ENCODE measurements at places on chromosomes 13 and 19.

- no peak for DNase-seq
Measured at GRCh38 chr19:6997679-6998445, 23.4 kb downstream of the MBD3L2B start.

- peak; percentile 28 for DNase-seq
Measured at GRCh38 chr19:53772943-53773342, 51.2 kb downstream of the NLRP12 start.

DNA sequence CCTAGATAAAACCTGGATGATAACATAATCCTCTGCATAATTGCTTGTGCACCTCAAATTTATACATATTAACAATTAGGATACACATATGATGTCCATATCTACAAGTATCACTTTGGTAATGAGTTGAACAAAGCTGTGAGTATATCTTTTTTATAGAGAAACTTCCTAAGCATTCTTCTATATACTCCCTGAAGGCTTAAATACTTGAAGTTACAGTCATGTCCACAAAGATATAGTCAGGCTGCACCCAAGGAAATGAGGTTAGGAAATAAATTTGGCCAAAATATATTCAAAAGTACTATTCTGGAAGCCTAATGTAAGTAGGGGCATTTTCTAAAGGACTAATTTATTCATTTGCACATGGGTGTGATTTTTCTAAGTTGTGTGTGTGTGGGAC is 761.5 kb downstream of the PCDH9 start:
- DNase-seq: no peak

DNA sequence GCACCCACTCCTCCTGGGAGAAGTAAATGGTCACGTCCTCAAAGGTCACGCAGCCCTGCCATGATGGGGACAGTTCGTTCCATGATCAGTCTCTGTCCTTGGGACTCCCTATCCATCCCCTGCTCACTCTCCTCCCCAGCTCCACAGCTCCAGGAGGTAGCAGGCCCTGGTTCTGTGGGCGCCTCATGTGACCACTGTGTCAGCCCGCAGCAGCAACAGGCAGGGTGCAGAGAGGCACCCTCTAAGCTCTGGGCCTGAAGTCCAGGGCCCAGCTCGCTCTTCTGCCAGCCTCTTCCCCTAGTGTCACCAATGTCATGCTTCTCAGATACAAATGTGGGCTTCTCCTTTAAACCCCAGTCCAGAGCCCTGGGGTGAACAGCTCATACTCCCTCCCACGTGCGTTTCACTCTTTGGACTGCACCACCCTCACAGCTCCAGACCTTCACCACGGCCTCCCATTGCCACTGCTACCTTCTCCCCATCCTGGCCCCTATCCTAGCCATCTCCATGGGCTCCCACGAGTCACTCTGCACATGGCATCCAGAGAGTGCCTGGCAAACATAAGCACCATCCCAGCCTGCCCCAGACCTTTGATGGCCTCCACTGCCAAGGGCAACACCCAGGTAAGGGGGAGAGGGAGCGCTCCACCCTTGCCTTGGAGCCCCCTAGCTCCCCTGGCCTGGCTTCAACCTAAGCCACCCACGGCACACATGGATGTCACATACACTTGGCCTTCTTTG is 2.9 kb downstream of the ZNF792 start:
- no peak for DNase-seq

- no peak for DNase-seq
Measured at GRCh38 chr13:27549406-27549981, 70.8 kb downstream of the LNX2 start.

DNA sequence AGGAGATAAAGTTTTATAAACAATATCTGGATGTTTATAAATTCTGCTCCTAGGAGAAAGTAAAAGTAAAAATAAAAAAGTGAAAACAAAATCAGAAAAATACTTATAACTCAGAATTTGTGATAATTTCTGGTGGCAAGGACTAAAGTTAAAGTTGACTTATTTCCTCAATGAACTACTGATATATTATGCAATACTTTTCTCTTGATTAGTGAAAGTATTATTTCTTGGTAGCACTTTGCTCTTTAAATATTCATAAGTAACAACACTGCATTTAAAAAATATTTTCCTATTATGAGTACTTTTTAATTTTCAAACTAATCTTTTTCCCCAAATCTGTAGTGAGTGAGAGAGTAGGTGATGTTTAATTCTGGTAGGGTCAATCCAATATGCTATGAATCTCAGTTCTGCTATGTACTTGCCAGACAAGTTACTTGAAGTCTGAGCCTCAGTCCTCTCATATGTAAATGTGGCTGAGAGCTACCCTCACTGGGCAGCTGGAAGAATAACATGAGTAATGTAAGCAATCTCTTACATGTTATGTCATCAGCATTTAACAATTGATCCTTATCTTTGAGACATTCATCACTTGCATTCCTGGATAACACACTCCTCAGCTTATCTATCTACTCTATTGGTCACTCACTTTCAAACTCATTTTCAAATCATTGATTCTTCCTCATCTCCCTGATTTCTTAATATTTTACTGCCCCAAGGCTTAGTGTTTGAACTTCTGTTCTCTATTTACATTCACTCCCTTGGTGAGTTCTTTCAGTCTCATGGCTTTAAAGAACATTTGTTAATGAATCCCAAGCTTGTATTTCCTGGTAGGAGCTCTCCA is 239.0 kb downstream of the RGCC start:
- no peak for DNase-seq

DNA sequence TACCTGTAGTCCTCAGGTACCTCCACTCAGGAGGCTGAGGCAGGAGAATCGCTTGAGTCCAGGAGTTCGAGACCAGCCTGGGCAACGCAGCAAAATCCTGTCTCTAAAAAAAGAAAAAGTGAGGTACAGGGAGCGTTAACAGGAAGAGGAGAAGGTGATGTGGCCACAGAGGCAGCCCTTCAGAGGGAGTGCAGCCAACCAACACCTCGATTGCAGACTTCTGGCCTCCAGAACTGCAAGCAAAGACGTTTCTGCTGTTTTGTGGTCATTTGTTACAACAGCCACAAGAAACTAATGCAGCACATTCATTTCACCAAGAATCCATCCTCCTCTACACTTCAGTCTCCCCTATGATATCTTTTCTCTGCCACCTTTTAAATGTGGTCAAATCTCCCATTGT is 145.2 kb downstream of the USP12 start:
- no peak for DNase-seq

DNA sequence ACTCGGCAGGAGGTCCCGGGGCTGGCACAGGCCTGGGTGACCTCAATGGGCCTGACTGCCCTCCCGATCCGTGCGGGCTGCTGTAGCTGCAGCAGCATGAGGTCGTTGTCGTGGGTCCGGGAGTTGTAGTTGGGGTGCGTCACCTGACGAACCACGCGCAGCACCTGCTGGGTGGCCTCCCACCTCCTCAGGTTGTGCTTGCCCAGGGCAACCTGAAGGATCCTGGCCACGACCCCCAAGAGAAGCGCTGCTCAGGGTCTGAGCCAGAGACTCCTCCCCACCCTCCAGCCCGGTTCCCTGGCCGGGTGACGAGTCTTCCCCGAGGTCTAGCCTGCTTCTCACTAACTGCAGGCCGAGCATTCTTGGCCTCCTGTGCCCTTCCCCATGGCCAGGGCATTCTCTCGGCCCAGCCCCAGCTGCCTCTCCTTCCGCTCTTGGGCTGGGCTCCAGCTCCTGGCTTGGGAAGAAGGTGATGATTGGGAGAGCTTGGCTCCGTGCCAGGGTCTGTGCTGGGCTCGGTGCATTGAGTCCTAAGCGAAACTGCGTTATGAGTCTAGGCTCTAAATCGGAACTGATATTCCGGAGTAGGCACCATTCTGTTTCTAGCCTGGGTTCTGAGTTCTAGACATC is 3.1 kb downstream of the KLK14 start:
- DNase-seq: no peak

- DNase-seq: no peak
Measured at GRCh38 chr13:40316301-40316700, 350.1 kb downstream of the FOXO1 start.

DNA sequence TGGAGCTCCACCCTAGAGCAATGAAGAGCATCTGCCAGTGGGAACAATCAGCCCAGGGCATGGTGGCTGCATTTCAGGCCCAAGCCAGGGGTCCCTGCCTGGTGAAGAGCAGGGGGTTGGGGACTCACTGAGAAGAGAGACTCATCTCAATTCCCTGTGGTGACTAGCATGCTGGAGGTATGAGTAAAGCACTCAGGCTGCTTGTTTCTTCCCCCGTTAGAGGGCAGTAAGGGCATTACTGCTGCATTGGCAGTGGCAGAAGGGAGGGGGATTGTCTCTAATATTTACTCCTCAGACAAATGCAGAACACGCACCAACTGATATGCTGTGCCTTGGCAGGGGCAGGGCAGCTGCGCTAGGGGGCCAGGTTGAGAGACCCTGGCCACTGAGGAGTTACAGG is 329.1 kb downstream of the SLITRK5 start:
- no peak for DNase-seq

- DNase-seq: no peak
Measured at GRCh38 chr19:7975037-7975436, 30.4 kb downstream of the ELAVL1 start.

DNA sequence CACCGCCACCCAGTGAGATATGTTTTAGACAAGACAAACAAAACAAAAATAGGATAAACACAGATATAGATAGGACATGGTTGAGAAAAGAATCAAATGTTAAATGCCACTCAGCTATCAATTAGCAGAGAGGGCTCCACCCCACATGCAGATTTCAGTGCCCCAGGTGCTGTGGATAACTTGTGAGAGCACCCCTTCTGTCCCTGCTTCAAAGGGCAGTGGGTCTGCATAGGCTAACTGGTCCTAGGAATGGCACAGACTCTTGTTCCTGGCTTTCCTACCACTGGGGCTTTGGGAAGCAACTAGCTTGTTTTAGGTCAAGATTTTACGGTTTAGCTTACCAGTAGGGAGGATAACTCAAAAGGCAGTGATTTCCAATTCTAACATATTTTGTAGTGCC is 460.3 kb downstream of the TSHZ3 start:
- DNase-seq: no peak

DNA sequence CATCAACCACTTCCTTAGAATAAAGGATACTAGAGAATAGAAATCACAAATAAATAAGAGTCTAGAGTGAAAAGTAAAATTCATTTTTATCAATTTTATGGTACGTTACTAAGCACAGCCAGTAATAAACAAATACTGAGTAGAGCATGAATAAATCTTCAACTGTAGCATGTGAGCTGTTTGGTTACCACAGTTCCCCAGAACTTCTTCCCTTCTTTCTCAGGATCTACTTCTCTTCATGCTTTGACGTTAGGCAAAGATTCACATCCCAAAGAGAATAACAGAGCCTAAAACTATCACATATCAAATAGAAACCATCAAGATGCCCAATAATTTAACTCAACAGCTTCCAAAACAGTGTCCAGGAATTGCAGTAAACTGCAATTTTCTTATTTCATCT is 7.4 kb downstream of the RUBCNL start:
- no peak for DNase-seq

- peak; percentile 94 for DNase-seq
Measured at GRCh38 chr13:51452361-51453206, at the start of gene INTS6. INTS6 (minus strand) TSS chr13:51453036; CDS start chr13:51452525, 511 bp downstream.

DNA sequence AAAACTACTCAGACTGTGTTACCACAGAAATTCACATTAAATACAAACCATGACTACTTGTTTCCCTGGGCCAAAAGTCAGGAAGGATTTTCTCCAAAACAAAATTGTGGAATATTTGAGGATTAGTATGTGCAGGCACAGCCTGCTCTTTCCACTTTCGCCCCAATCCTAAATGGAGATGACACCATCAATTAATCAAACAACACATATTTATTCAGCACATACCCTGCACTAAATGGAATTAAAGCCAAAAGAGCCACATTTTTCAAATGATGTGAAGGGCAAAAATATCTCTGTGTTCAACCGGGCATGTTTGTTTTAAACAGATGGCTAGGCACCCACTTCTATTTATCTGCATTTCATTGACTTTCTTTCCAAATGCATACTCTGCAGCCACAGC is 523.1 kb downstream of the DCT start:
- peak; percentile 67 for DNase-seq

DNA sequence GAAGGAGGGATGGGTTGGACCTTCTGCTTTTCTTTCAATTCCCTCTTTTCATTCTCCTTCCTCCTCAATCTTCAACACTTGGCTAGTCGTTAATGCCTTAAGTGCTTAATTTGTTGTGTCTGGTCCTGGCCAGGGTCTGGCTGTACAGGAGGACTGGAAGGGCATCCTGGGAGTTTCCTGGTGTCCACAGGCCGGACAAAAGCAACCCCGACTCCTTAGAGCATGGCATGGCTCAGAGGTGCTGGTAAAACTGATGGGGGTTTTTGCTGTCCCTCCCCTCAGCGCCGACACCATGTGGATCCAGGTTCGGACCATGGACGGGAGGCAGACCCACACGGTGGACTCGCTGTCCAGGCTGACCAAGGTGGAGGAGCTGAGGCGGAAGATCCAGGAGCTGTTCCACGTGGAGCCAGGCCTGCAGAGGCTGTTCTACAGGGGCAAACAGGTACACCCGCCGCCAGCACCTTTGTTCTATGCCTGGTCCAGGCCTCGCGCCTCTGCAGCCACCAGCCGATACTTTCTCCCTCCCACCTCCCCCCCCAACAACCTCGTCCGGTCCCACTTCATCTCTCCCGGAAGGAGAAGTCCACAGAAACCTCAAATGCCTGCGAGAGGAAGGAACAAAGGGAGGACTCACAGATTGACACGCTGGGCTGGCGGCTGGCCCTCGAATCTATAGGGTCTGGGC is 1.4 kb downstream of the UHRF1 start:
- no peak for DNase-seq

GRCh38 chr19:7504684-7505083 is 11.2 kb upstream of the ZNF358 start:
- DNase-seq: no peak

GRCh38 chr19:38799104-38799503 is 10.1 kb downstream of the LGALS7B start:
- DNase-seq: no peak

DNA sequence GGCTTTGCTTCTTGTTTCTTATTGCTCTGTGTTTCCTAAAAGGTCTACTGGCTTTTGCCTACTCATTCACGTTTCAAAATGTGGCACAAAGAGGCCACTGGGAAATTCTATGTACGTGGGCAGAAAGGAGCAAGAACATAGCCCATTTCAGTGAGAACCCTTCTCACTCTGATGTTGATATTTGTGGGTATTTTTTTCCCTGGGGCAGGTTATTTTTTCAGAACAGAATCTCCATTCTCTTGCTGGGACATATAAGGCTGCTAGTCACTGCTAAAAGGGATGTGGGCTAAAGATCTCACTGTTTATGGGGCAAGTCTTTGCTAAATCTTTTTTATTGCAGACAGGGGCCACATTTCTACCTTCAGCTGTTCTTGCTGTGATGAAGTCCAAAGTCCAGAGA is 27.1 kb downstream of the EDNRB start:
- no peak for DNase-seq

GRCh38 chr13:58302349-58302748 is 670.8 kb downstream of the PCDH17 start:
- no peak for DNase-seq

Data from NCI-H1694 (cell line).